Right lobe of liver (tissue), 6 donors: ENCODE measurements at places on chromosomes 6 and 20. TPM values are rescaled to one million over a fixed set of nuclear protein-coding genes. Genes with fewer than 3 reads are reported as not detected.

C6orf163 gene
- 0.55 TPM for total RNA-seq

CAPN11 gene
- total RNA-seq = not detected

FILIP1 gene
- total RNA-seq = 1.8 TPM

SOX18 gene
- 5.7 TPM for total RNA-seq

CPNE1 gene
- 64.4 TPM for total RNA-seq

ENPP4 gene
- total RNA-seq = 5.8 TPM

RAET1G gene
- not detected for total RNA-seq

EYA2 gene
- 0.74 TPM for total RNA-seq

C6orf118 gene
- not detected for total RNA-seq

ZNF311 gene
- total RNA-seq = 0.46 TPM

CLIC5 gene
- 0.24 TPM for total RNA-seq

WFDC8 gene
- total RNA-seq = not detected

BPIFB4 gene
- total RNA-seq = not detected

GCNT2 gene
- 8.9 TPM for total RNA-seq

SRSF12 gene
- total RNA-seq = 0.78 TPM

GRCh38 chr20:36808317-36809257, 35.0 kb upstream of the DSN1 start:
- peak; percentile 60 for DNase-seq
- H3K4me3 ChIP-seq = no peak overlapping the region
- H3K36me3 ChIP-seq = no peaks in the 10 kb centered on the region
- H3K4me1 ChIP-seq = no peaks in the 10 kb centered on the region
- no peak overlapping the region for H3K27ac ChIP-seq

GRCh38 chr6:159982731-159983506, 14.0 kb downstream of the IGF2R start:
- H3K27me3 ChIP-seq = no peaks in the 10 kb centered on the region
- no peak overlapping the region for H3K4me3 ChIP-seq
- DNase-seq = no peak
- H3K4me1 ChIP-seq = peaks cover 3% of the 10 kb centered on the region
- peak overlapping the region; percentile 66 for H3K27ac ChIP-seq

- no peak overlapping the region for H3K27ac ChIP-seq
- no peak for DNase-seq
- H3K27me3 ChIP-seq = peaks cover 8% of the 10 kb centered on the region
- H3K36me3 ChIP-seq = no peaks in the 10 kb centered on the region
Measured at GRCh38 chr6:133906050-133906449, 17.1 kb downstream of the TCF21 start.

DNA sequence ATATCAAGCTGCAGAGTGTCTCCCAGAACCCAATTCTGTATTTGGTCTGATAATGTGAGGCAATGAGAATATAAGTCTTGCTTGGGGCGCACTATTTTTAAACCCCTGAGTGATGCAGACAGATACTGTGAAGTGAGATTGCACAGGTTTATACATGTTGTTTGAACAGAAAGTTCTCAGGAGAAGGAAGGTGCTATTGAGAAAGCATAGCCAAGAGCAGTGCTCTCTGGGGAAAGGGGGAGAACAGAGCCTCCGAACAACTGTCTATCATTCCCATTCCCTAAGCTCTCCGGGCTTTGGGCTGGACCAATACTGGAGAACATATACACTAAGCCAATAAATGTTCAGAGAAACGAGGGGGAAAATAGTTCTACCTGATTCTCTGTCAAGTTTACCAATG, 75.8 kb downstream of the PERP start:
- no peak overlapping the region for H3K4me3 ChIP-seq
- no peaks in the 10 kb centered on the region for H3K27me3 ChIP-seq
- no peak for DNase-seq
- no peaks in the 10 kb centered on the region for H3K4me1 ChIP-seq

GRCh38 chr6:20755631-20756030, 221.4 kb downstream of the CDKAL1 start:
- no peak for DNase-seq
- no peaks in the 10 kb centered on the region for H3K4me1 ChIP-seq
- H3K27ac ChIP-seq = no peak overlapping the region
- no peaks in the 10 kb centered on the region for H3K27me3 ChIP-seq
- no peaks in the 10 kb centered on the region for H3K36me3 ChIP-seq

DNA sequence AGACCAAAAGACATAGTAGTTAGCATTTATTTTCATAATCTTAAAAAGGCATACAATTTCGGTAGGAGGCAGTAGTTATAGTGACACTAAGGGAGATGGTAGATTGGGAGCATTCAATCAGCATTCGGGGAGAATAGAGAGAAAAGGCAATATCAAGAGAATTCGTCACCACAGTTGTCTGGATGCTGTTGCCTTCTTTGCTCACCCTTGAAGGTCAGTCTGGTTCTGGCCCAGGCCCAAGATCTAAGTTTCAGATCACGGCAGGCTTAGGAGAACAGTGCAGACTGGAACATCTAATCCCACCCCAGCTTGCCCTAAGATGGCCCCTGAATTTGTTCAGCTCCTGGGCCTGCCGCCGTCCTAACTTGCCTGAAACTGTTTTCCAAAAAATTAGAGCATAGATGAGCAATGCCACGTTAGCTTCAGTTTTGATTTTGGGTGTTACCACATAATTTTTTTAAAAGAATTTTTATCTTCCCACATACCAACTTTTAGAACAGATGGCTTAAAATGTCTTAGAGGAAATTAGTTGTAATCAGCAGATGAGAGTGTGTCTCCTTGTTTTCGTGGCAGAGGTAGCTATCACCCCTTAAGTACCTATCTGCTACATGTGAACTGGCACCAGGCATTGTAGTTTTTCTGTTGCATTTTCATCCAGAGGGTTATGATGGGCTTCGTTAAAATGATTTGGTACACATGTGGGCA, 8.3 kb upstream of the CEP85L start:
- H3K4me3 ChIP-seq = no peak overlapping the region
- no peaks in the 10 kb centered on the region for H3K27me3 ChIP-seq
- H3K27ac ChIP-seq = no peak overlapping the region

- peak overlapping the region; percentile 56 for H3K27ac ChIP-seq
- no peaks in the 10 kb centered on the region for H3K27me3 ChIP-seq
- no peaks in the 10 kb centered on the region for H3K36me3 ChIP-seq
- peak overlapping the region; percentile 55 for H3K4me3 ChIP-seq
- no peak for DNase-seq
Measured at GRCh38 chr6:28982476-28983266, 22.4 kb downstream of the ZNF311 start.

DNA sequence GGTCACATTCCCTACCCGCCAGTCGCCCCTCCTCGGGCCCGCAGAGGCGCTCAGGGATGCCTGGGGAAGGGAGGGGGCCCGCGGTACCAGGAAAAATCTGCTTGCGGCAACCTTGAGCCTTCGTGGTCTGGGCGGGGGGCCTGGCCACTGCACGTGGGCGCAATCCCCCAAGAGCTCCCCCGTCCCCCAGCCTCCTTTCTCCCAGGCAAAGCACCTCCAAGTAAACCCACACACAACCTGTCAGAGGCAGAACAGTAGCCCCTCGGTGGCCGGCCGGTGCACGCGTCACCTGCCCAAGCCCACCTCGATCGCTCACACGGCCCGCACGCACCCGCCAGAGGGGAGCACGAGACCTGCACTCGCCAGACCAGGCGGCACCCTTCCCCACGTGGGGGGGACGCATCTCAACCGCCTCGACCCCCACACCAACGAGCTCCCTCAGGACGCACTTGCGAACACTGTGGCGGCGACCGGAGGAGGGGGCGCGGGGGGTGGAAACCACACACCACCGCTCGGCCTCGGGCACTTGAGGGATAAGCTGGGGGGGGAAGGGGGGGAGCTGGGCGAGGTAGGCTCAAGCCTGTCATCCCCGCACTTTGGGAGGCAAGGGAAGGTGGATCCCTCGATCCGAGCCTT, 1955.7 kb upstream of the DEFB115 start:
- no peaks in the 10 kb centered on the region for H3K27me3 ChIP-seq
- H3K4me1 ChIP-seq = no peaks in the 10 kb centered on the region
- DNase-seq = no peak
- no peak overlapping the region for H3K27ac ChIP-seq

DNA sequence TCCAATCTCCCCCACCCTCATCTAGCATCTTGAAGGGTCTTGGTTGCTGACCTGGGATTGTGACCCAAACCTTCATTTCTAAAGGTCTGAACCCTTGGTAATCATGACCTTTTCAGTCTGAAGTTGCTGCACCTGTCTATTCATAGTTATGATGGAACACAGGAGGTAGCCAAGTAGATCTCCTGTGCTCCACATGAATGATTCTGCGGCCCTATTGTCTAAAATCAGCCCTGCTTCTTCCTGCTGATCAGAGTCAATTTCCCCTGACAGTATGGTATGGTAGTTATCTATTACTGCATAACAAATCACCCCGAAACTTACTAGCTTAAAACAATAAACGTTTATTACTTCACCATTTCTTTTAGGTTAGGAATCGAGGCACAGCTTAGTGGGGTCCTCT, 9.0 kb downstream of the OR2B6 start:
- H3K4me3 ChIP-seq = no peak overlapping the region
- H3K27me3 ChIP-seq = no peaks in the 10 kb centered on the region

GRCh38 chr6:115891750-115892149, 168.9 kb downstream of the FRK start:
- no peaks in the 10 kb centered on the region for H3K36me3 ChIP-seq
- no peaks in the 10 kb centered on the region for H3K4me1 ChIP-seq

DNA sequence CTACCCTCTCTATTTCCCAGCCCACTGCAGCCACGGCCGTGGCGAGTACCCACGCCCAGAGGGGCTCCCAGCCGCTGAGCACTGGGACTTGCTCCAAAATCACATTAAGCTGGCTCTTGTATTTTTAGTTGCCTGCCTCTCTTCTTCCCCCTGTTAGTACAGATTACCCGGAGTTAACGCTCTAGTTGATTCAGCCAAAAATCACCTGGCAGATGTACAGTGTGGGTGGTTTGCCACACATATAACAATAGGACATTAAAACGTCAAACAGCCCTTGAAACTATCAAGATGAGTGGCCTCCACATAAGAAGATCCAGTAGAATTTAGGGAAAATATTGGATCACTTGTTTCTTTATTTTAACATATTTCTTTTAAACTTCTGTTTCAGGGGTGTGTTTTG, 268.8 kb upstream of the PRDM1 start:
- H3K4me1 ChIP-seq = no peaks in the 10 kb centered on the region
- no peaks in the 10 kb centered on the region for H3K27me3 ChIP-seq
- no peak overlapping the region for H3K4me3 ChIP-seq
- no peak overlapping the region for H3K27ac ChIP-seq
- no peaks in the 10 kb centered on the region for H3K36me3 ChIP-seq
- DNase-seq = no peak

- no peaks in the 10 kb centered on the region for H3K4me1 ChIP-seq
- no peak overlapping the region for H3K4me3 ChIP-seq
- no peaks in the 10 kb centered on the region for H3K27me3 ChIP-seq
- H3K27ac ChIP-seq = no peak overlapping the region
- no peak for DNase-seq
- no peaks in the 10 kb centered on the region for H3K36me3 ChIP-seq
Measured at GRCh38 chr6:153102605-153103318, 28.3 kb downstream of the RGS17 start.

DNA sequence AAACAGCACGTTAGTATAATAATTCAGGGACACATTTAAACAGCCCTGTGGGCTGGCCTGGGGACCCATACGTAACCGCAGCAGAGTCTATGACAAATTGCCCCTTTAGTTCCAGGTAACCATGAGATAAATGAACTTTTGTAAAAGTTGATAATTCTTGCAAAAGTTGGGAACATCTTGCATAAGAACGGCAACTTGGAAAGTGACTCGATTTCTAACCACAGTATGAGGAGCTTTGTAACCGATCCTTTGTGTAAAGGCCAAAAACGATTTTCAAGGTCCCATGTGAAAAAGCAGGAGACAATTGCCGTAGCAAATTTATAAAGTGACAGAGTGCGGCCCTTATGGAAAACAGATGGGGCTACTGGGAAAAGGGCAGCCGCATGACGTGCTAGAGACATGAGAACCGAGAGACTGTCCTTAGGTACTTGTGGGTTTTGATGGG, 81.6 kb downstream of the PSMG4 start:
- H3K27ac ChIP-seq = peak overlapping the region; percentile 92
- no peaks in the 10 kb centered on the region for H3K27me3 ChIP-seq
- H3K4me3 ChIP-seq = no peak overlapping the region
- peaks cover 21% of the 10 kb centered on the region for H3K4me1 ChIP-seq
- H3K36me3 ChIP-seq = no peaks in the 10 kb centered on the region
- DNase-seq = no peak

DNA sequence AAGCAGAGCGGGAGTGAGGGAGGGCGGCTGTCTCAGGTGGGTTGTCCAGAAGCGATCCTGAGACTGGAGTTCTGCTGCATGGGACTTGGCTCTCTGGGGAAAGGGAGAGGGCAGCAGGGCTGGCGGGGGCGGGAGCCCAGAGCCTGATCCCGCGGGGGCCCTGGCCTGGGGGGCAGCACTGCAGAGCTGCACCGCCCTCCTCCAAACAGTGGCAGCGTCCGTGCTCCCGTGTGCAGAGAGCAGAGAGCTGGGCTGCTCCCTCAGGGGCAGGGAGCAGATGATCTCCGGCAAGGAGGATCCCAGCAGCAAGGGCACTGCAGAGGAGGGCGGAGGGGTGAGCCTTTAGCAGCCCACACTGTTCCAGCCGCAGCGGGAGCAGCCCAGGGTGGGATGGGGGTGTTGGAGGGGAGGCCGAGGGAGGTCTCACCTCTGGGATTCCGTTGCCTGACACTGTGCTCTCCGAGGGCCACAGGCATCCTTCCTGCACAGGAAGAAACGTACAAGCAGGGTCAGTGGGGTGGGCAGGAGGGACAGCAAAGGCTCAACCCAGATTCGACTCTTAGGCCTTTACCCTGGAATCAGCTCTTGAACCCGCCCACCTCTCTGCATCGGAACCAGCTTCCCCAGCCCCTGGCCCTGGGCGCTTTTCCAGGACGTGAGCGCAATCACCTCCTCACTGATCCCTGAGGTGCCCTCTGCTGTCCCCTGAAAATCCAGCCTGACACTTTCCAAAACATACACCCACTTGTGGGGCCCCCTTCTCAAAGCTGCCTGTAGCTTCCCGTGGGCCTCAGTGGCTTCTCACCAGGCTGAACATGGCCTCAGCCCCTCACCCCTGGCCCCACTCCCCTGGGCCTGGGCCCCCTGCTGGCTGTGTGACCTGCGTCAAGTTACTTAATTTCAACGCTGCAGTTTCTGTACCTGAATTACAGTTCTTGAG, 32.6 kb upstream of the ZBP1 start:
- H3K27ac ChIP-seq = no peak overlapping the region
- no peak overlapping the region for H3K4me3 ChIP-seq

- no peak overlapping the region for H3K4me3 ChIP-seq
- no peak overlapping the region for H3K27ac ChIP-seq
- no peaks in the 10 kb centered on the region for H3K36me3 ChIP-seq
- no peaks in the 10 kb centered on the region for H3K27me3 ChIP-seq
Measured at GRCh38 chr6:126268092-126268491, 71.8 kb upstream of the CENPW start.

- H3K4me1 ChIP-seq = no peaks in the 10 kb centered on the region
- no peak overlapping the region for H3K4me3 ChIP-seq
- H3K27ac ChIP-seq = no peak overlapping the region
- H3K36me3 ChIP-seq = no peaks in the 10 kb centered on the region
- H3K27me3 ChIP-seq = no peaks in the 10 kb centered on the region
Measured at GRCh38 chr6:115909923-115910546, 150.7 kb downstream of the FRK start.

DNA sequence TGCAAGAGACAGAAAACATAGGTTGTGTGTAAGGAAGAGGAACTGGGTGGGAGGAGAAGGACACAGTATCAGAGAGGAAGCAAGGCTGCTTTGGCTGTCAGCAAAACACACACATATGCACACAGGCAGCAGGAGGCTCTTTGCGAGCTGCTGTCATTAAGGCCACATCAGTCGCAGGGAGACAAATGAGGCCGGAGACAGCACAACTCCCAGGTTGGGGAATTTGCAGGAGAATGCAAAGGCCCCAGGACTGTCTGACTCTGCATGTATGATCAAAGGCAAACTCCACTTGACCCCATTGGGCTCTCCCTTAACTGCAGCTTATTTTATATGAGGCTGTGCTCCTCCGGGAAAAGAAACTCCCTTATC, 35.3 kb downstream of the METTL24 start:
- no peaks in the 10 kb centered on the region for H3K4me1 ChIP-seq
- H3K4me3 ChIP-seq = no peak overlapping the region
- H3K27ac ChIP-seq = no peak overlapping the region
- DNase-seq = no peak
- no peaks in the 10 kb centered on the region for H3K27me3 ChIP-seq
